ENCODE measurements at places on chromosomes 2 and 18.

DNA sequence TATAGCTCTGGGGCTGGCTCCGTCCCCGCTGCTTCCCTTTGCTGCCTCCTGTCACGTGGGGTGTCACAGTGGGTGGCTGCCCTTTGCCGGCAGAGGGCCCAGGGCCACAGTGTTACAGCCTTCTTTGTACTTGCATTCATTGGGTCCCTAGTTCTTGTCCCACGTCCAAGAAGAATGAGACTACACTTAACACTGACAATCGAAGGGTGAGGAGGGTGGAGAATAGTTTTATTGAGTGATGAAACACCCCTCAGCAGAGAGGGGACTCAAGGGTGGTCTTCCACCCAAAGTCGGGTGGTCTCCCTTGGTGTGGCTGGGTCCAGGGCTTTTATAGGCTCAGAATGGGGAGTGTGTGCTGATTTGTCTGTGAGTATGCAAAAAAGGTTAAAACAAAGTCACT is 1.9 kb downstream of the ATG4B start:
- DNase-seq, result no peak

DNA sequence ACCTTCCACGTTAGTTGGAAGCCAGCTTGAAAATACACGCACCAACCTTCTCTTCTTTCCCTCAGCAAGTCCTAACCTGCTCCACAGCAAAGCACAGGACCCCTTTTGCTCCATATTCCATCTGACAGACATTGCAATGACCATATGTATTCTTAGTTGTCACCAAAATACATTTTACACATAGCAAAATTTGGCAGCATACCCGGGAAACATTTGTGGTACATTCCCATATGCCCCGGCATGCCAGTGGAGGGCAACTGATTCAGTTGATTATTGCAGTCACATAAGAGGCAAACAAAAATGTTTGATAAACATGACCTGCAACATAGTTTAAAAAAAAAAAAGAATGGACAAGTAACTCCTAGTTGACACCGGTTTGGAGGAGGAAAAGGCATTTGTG is 202.1 kb upstream of the UBE2E3 start:
- no peak for DNase-seq

GRCh38 chr18:25001803-25002202 is 350.2 kb downstream of the ZNF521 start:
- DNase-seq, result no peak

GRCh38 chr2:68505603-68506159 is 38.3 kb downstream of the APLF start:
- no peak for DNase-seq

- DNase-seq, result no peak
Measured at GRCh38 chr2:148704247-148704646, 59.7 kb downstream of the EPC2 start.

- no peak for DNase-seq
Measured at GRCh38 chr2:71742953-71743601, 289.7 kb downstream of the DYSF start.
